ENCODE measurements at places on chromosomes 13 and 19.

- DNase-seq = peak; percentile 68
Measured at GRCh38 chr13:20714563-20715329, 11.2 kb downstream of the IL17D start.

- DNase-seq = no peak
Measured at GRCh38 chr13:64930636-64931035, 2299.5 kb downstream of the PCDH9 start.

- DNase-seq = peak; percentile 90
Measured at GRCh38 chr19:38004521-38005223, 97.7 kb downstream of the SIPA1L3 start.

DNA sequence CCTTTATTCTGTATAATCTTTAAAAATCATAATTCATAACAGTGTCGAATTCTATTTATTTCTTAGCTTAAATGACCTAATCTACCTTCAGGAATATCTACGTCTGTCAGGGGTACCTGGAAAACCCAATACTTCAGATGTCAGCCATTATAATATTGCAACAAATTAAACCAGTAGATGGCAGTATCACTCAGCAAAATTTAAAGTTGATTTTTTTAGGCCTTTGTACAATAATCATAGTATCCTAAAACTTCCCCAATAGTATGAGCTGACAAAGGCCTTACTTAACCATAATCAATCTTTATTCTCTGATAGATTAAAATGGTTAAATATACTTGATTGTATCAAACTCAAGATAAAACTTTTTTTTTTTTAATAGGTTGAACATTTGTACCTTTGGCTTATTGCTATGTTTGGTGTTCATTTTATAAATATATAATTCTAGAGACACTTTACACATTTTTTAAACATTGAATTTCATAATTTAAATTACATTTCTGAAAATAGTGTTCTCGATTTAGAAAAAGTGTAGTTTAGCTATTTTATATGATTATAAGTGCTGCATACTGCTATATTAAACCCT is 830.2 kb upstream of the SPRY2 start:
- DNase-seq = no peak

DNA sequence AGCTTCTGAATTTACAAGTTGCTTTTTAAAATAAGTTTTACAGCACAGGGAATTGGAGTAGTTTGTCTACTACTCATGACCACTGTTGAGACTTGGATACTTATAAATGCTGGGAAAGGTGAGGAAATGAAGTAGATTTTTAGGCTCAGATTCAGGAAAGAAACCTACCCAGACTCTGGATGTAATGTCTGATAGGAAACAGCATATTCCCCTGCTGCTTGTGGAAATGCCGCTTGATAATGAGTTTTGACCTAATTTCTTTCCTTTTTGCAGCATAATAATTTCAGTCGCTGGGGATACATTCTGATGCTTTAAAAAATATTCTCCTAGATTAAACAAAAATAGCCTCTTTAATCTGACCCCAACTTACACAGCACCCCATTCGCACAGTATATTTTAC is 53.6 kb downstream of the SLC10A2 start:
- no peak for DNase-seq

GRCh38 chr13:31538067-31539042 is 201.0 kb upstream of the RXFP2 start:
- DNase-seq = peak; percentile 11

DNA sequence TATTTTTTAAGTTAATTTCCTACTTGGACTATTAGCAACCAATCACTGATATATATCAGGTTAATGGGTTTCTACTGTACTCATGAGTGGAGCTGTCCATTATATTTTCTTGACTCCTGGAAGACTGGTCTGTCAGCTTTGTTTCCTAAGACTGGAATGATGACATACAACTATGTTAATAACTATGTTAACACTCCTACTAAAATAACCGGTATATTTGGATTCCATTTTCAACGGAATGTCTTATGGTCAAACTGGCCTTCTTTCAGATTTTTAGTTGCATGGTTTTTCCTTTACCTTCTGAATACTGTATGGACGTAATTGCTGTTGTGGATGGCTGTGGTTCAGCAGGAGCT is 45.8 kb upstream of the GPI start:
- DNase-seq = no peak

- DNase-seq = no peak
Measured at GRCh38 chr13:49419276-49419675, 24.6 kb downstream of the CAB39L start.

- DNase-seq = no peak
Measured at GRCh38 chr19:10758978-10759377, 41.1 kb downstream of the DNM2 start.

- peak; percentile 97 for DNase-seq
Measured at GRCh38 chr19:2540646-2541454, 64.9 kb downstream of the GADD45B start.

DNA sequence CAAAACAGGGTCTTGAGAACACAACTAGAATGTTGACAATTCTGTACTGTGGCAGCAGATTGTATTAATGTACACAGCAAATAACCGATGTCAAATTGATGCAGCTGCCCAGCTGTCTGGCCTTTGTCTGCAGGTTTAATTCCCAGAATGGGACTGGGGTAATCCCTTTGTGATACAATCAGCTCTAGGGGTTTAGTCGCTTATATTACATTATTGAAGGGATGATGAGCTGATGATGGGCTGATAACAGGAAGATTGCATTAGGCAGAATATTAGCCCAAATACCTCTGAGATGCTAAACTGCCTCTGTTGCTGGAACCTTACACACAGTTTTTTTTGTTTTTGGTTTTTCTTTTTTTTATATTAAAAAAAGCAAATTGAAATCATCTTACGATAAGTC is 265.0 kb downstream of the RBM26 start:
- no peak for DNase-seq

DNA sequence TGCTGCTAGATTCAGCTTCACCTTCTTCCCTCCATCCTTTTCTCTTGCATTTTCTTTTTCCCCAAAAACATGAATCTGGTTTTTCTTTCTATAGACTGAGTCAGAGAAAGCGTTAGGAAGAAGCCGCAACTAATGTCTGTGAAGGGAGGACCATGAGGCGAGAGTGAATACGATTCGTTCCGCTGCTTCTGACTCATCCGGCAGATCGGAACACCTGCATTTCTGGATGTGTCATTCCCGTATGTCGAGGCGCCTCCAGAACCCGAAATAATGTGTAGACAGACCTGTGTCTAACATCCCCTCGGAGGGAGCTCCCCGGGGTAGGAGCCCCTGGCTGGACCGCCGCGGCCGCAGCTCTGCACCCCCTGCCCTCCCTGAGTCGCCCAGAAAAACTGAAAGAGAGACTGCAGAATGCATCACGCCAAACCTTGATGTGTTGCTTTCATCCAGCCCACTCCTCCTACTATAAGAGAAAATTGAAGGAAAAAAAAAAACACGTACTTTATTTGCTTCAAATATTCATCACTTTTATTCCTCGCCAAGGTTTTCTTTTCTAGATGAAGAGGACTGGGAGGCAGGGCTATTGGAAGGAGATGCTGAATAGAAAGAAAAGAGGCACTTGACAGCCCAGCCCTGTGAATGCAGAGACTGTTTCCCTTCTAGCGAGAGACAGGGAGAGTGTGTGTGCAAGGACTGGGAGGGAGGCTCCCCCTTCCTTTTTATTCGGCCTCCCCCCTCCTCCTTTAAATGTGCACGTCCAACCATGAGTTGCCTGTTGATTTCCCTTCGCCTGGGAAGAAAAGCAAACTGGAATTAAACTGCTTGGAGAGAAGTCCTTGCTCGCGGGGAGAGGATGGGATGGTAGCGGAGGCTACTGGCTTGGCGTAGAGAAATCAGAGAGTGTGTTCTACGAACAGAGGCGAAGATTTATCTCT is 616 bp upstream of the PCDH17 start:
- DNase-seq = no peak
